DMS153 (cell line): ENCODE measurements at places on chromosomes 2 and 18.

DNA sequence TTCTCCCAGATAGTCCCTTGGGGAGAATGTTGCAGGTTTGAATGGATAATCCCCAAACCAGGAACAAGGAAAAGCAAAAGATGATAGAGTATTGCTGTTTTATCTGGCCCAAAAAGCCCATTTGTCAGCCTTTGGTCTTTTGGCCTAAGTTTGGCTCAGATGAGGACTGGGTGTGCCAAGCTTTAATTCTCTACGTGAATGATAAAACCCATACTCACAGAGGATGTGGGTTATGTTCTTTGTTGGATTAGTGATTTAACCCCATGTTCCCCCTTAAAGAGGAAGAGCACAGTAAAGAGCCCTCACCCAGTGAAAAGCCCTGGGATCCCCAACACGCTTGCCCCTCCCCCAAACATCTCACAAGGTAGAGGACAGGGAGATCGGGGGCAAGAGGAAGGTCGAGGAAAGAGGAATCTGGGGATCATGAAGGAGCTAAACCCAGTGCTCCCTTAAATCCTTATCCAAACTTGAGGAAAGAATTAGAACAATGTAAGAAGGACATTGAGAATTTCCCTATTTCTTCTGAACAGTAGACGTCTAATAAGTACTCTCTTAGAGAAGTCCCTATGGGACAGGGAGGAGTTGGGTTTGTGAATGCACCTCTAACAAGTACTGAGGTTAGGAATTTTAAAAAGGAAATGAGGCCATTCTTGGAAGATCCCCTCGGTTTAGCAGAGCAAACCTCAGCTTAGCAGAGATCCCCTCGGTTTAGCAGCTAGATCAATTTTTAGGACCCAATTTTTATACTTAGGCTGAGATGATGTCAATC lies 105.0 kb downstream of the HIBCH start:
- no peak for DNase-seq

GRCh38 chr2:238919307-238919706 lies 71.4 kb downstream of the TWIST2 start:
- DNase-seq, result no peak

DNA sequence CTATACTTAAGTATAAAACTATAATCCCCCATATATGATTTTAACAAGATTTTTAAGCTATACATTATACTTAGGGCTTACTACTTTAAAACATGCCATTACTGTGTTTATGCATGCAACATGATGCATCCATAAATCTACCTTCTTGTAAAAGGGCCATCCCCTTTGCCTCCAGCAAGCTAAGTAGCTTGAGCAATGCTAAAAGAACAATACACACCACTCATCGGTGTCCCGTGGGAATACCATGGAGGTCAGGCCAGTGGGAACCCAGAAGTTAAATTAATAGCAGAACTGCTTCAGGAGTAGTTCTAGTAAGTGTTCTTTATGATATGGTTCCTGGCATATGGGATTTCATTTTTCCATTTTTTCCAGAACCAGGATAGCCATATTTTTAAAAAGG lies 37.8 kb downstream of the SH3RF3 start:
- DNase-seq, result no peak

DNA sequence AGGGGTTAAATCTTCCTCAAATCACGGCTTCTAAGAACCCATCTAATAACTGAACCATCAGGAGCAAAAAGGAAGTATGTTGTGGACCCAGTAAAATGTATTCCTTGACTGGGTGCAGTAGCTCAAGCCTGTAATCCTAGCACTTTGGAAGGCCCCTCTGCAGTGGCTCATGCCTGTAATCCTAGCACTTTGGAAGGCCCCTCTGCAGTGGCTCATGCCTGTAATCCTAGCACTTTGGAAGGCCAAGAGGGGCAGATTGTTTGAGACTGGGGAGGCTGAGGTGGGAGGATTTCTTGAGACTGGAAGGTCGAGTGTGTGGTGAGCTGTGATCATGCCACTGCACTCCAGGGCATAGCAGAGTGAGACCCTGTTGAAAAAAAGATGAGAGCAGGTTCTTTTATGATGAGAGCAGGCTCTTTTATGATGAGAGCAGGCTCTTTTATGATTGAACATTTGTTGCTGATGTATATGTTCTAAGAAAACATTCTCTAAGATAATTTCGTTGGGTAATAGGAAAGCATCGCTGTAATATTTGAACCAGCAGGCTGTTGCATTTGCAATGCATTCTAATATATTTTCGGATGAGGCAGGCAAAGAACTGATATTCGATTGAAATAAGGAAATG lies 3.5 kb upstream of the PARD6G start:
- DNase-seq, result no peak

DNA sequence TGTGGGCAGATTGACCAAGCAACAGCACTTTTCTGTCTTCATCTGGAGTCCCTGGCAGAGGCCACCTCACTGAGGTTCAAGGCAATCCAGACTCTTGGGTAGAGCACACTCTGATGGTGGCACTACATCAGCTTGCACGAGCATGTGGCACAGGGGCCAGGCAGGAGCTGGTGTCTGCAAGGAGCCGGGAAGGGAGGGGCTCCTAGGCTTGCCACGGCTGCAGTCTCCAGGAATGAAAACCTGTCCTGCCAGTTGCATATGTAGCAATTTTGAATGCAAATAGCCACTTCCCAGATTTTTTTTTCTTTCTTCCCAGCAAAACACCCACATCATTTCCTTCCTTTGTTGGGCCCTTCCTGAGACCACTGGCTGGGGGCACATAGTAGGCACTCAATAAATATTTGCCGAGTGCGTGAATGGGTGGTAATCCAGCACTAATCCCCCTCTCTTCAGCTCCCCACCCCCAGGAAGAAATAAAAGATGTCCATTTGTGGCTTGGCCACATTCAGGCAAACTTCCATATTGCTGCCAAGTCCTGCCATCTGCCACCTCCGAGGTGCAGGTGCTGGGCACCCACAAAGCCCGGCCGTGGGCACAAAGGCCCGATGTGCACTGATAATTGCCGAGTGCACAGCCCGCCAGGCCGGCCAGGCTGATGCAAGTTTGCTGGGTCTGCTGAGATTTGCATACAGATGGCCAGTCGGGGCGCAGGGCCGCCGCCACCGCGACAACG lies 72.4 kb downstream of the MYCN start:
- peak; percentile 73 for DNase-seq

DNA sequence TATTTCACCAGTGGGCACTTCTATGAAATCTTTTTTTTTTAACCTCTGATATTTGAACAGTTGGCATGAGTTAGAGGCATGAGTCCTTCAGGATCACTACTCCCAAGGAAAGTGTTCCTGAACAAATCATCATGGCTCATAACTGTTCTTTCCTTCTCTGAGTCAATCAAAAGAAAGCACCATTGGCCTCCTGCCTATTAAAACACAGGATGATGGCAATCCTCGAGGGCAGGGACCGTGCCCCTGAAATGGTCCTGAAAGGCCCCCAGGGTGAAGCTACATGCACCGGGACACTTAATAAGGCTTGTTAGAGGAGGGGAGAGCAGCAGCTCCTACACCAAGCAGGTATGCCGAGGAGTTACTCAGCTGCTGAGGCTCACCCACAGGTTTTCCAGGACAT lies 43.5 kb downstream of the SLC14A2 start:
- no peak for DNase-seq
